Activated CD4-positive, alpha-beta T cell treated with anti-CD3 and anti-CD28 coated beads, Interleukin-2, amount 10 ng/mL, durations not matched to agents 24 days and 14 days (primary cell): ENCODE measurements at places on chromosomes 5 and 9. TPM values are rescaled to one million over a fixed set of nuclear protein-coding genes. Genes with fewer than 3 reads are reported as not detected.

The GNPDA1 gene
- total RNA-seq, result 108 and 114 TPM in 2 replicates

DNA sequence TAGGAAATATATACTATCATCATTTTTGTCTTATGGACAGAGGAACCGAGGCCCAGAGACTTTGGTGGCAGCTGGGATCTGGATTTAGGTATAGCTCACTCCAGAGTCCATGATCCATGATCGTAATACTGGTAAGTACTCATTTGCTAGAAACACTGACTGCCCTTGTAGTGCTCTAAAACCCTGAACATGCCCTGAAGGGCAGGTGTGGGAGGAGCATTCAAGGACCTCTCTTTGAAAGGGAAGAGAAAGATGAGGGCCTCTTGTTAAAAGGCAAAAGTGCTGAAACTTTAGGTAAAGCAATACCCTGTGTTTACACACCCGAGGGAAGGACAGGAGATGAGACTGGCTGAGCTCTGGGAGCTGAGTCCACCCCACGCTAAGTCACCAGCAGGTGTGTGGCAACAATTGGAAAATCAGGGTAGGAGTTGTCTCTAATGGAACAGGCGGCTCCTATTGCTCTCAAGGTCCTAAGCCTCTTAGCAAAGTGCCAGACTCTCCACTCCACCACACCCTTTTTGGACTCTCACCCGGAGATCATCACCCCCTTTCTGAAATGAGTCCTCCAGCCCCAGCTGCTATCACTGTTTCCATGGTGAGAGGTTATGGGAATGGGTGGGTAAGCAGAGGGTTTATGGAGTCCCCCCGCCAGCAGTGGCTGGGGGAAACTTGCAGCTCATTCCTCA lies 34.8 kb downstream of the TRPC7 start:
- H3K4me3 ChIP-seq, result no peak overlapping the region

GRCh38 chr9:94951324-94952135 lies 225.0 kb downstream of the AOPEP start:
- H3K4me1 ChIP-seq, result peaks cover 35% of the 10 kb centered on the region
- peak overlapping the region; percentile 63 for H3K4me3 ChIP-seq
- no peaks in the 10 kb centered on the region for H3K27me3 ChIP-seq
- H3K27ac ChIP-seq, result peak overlapping the region; percentile 41

- H3K27me3 ChIP-seq, result no peaks in the 10 kb centered on the region
- H3K4me1 ChIP-seq, result peaks cover 29% of the 10 kb centered on the region
- H3K4me3 ChIP-seq, result no peak overlapping the region
- peaks cover 27% of the 10 kb centered on the region for H3K36me3 ChIP-seq
- H3K27ac ChIP-seq, result no peak overlapping the region
These were observed 79.4 kb downstream of the NLN start for GRCh38 chr5:65801352-65801783.
